ENCODE measurements at places on chromosomes 1 and 21. TPM values are rescaled to one million over a fixed set of nuclear protein-coding genes. Genes with fewer than 3 reads are reported as not detected.

The TLCD4 gene
- 10.0 TPM for total RNA-seq

The CD5L gene
- total RNA-seq, result 1.2 TPM

The PMF1 gene
- total RNA-seq, result 51.5 TPM

The KIF26B gene
- 0.13 TPM for total RNA-seq

The MFSD2A gene
- total RNA-seq, result 5.1 TPM

The SEMA4A gene
- 1.9 TPM for total RNA-seq

The F13B gene
- not detected for total RNA-seq

The HMGCL gene
- total RNA-seq, result 50.0 TPM

The KCNA3 gene
- 0.80 TPM for total RNA-seq

The TP73 gene
- not detected for total RNA-seq

The CFAP45 gene
- not detected for total RNA-seq

The GPR25 gene
- not detected for total RNA-seq

The PPIAL4G gene
- total RNA-seq, result not detected

The ORC1 gene
- total RNA-seq, result 1.2 TPM

The KCNQ4 gene
- 9.3 TPM for total RNA-seq

The FAM151A gene
- total RNA-seq, result not detected

The FBXO42 gene
- total RNA-seq, result 46.1 TPM

All from esophagus muscularis mucosa (tissue), 4 donors.